ENCODE measurements at places on chromosomes 5 and 9.

DNA sequence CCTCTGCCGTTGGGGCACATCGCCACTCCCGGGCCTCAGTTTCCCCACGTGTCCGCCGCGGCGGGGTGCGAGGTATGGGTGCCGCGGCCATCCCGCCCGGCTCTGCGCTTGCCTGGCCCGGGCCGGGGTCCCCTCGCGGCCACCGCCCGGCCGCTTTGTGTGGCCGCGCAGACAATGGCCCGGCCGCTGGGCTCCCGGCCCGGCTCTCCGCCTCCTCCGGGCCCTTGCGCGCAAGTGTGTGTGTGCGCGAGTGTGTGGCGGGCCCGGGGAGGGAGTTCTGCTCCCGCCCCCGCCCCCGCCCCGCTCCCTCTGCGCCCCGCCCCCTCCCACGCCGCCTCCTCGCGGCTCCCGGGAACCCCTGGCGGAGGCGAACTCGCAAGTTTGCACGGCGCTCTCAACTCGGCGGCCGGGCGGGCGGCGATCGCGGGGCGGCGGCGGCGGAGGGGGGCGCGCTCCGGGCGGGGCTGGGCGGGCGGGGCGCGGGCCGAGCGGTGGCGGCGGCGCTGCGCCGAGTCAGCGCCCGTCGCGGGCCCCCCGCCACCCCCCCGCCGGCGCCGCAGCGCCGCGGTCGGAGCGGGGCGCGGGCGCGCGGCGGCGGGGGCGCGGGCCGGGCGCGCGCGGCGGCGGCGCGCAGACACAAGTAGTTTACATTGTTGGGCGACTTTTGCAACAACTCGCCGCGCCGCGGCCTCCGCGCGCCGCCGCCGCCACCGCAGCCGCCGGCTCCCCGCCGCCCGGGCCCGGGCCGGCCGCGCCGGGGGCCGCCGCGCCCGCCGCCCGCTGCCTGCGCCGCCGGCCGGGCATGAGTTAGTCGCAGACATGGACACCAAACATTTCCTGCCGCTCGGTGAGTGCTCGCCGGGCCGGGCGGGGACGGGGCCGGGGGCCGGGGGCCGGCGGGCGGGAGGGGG is at the start of gene RXRA:
TSS of gene RXRA (plus strand) at position 643 of the 911 bp plus-strand sequence. CDS start at position 820, 177 bp downstream.
- DNase-seq = peak; percentile 84

GRCh38 chr5:153755913-153756500 is 265.5 kb downstream of the GRIA1 start:
- DNase-seq = no peak

DNA sequence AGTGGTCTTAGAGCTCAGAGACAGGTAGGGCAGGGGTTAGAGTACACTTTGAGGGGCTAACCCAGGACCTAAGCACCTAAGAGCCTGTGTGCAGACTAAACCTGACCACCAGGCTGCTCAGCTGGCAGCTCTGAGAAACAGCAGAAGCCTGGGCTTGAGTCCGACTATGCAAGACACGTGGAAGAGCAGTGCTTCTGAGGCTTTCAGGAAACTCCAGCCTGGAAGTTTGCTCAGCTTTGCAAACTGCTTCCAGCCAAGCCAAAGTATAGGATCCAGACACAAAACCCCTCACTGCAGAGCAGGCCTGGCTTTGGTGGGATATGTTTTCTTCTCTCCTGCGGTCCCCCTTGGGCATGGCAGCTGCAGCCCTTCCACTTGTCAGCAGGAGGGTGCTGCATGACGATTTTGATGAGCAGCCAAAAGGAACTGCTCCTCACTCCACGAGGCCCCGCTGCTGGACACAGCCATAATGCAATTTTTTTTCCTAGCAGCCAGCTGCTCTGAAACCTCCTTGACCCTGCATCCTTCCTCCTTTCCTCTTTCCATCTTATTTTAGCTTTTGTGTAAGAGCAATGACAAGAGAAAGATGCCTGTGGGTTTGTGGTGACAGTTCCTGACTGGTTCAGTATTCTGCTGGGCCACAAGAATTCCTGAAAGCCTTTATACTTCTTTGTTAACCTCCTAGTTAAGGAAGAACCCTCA is 123.1 kb downstream of the LIFR start:
- peak; percentile 50 for DNase-seq

- peak; percentile 89 for DNase-seq
Measured at GRCh38 chr5:124655921-124656511, 90.4 kb downstream of the ZNF608 start.

- no peak for DNase-seq
Measured at GRCh38 chr9:36996706-36997086, 37.4 kb downstream of the PAX5 start.

DNA sequence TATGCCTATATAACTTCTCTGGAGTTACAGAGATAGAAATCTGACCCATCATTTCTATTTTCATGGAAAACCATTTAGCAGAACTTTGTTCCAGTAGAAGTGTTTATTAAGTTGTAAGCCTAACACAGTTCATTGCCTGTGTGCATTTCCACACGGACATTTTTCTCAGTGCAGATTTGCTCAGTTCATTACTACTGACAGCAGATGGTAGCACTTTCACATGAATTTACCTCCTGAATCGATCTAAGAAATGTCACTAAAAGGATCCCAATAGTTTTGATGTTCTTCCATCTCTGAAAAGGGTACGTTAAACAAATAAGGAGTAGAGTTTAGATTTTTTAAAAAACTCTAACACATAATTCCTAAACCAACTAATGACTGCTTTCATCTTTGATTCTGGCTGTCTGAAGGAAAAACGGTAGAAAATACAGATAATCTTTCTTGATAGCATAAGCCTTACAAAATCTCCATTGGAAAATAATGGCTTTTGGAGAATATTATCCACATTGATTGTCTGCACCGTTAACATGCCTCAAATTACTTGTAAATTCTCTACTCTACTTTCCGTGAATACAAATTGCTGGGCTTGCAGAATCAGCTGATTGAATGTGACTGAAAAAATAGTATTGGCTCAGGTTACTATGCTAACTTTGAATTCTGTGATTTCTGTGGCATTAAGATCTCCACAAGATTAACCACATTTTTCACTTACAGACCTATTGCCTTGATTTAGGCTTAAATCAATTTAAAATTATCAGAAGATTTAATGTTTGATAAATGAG is 33.1 kb downstream of the RPS23 start:
- no peak for DNase-seq

- peak; percentile 26 for DNase-seq
Measured at GRCh38 chr5:105782501-105782900, 1888.2 kb downstream of the EFNA5 start.

DNA sequence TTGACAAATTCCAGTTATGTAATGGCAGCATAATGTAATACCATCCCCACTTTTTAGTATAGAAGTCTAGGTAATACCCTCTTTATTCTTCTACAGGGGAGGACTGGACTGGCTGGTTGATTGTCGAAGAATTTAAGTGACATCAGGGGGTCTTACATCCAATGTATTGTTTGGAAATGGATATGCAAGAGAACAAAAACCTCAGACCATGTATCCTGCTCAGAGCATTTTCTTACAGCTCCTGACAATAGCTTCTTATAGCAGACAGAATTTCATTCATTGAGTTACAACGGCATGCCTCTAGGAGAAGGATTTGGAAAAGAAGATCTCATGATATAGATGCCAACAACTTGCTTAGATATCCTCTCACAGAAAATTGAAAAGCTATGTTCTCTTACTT is 2032.3 kb downstream of the EFNA5 start:
- no peak for DNase-seq

GRCh38 chr5:963310-963672 is 45.3 kb upstream of the NKD2 start:
- DNase-seq = no peak

GRCh38 chr5:6784481-6784880 is 71.2 kb downstream of the TENT4A start:
- no peak for DNase-seq

DNA sequence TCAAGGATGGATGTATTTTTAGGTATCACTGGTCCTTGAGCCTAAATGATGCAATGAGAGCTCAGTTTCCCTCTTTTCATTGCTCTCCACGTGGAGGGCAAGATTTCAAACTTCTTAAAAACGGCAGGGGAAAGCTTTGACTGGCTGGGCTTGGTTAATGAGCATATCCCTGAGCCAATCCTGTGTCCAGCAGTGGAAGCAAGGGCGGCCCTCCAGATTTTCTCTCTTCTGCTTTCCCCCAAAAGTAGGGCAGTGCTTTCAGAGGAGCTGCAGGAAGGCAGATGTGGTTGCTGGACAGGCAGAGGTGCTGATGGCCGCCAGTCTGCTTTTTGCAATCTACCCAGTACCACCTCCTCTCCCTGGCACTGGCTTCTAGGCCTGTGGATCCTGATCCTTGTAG is 30.0 kb upstream of the TBC1D2 start:
- DNase-seq = no peak

DNA sequence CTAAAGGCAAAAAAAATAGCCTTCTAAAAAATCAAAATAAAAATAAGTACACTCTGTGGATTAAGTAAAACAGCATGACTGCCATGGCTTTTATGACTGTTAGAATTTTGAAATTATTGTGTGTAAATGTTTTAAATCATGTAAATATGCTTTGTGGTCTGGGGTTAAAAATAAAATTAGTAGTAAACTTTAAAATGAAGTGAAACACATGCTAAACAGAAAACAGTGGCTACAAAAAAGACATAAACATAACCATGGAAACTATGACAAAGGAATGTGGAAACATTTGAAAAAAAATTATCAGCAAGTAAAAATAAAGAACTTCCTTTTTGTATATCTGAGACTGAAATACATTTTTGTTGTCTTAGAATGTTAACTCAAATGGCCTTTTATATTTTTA is 134.5 kb upstream of the SPEF2 start:
- no peak for DNase-seq

- DNase-seq = no peak
Measured at GRCh38 chr5:97102010-97102470, 40.4 kb downstream of the LIX1 start.
